AG08395 (cell line): ENCODE measurements at places on chromosomes 11 and 22.

DNA sequence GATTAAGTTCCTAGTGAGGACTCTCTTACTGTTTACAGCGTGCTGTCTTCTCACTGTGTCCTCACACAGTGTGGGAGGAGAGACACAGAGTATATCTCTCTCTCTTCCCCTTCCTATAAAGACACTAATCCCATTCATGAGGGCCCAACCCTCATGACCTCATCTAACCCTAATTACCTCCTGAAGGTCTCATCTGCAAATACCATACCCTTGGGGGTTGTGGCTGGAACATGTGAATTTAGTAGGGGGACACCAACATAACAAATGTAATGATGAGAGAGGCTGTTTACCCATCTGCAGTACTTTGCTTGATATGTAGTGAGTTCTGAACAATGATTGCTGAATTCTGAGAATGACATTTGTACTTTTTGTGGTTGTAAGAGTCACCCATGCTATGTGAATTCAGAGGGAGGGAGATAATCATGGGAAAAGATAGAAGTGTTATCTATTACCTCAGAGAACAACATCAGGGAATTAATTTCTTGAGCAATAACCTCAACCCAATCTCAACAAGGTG lies 4.9 kb upstream of the OR52W1 start:
- no peak for DNase-seq

GRCh38 chr11:132439711-132440255 lies 1069.4 kb downstream of the NTM start:
- no peak for DNase-seq

DNA sequence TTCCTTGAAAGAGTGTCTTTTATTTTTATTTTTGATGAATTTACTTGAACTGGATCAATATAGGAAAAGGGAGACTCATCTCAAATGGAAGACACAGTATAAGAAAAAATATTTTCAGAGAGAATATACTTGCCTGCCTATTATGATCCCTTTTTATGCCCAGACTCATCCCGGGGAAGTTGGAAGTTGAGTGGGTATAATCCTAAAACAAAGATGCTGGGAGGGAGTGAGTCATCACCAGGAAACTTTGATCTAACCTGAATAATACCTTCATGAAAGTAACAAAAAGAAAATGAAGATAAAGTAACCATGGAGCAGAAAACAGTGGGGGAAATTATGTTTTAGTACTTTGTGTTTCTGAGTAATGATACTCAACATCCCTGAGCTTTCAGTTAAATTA lies 1514.0 kb downstream of the FAM181B start:
- DNase-seq: no peak

GRCh38 chr11:350723-351255 lies 18.5 kb upstream of the B4GALNT4 start:
- no peak for DNase-seq

DNA sequence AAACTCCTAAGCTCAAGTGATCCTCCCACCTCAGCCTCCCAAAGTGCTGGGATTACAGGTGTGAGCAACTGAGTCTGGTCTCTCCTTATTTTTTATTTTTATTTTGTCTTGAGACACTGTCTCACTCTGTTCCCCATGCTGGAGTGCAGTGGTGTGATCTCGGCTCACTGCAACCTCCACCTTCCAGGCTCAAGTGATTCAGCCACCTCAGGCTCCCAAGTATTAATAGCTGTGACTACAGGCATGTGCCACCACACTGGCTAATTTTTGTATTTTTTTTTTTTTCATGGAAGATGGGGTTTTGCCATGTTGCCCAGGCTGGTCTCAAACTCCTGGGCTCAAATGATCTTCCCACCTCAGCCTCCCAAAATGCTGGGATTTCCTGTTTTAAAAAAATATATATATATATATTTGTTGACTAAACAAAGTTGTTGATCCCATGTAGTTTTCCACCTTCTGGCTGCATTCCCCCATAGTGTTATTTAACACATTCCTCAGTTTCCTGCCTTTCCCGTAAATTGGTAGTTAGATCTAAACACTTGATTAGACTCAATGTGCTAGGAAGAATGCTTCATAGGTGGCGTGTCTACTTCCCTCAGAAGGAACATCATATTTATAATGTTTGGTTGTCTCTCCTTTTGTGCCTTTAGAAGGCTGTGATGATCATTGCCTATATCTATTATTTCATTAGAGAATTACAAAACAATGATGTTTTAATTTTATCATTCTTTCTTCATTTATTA lies 38.8 kb downstream of the LRRC32 start:
- DNase-seq: no peak

GRCh38 chr11:8310743-8311298 lies 47.1 kb upstream of the LMO1 start:
- no peak for DNase-seq

GRCh38 chr11:102926517-102926916 lies 29.0 kb downstream of the MMP13 start:
- DNase-seq: no peak

DNA sequence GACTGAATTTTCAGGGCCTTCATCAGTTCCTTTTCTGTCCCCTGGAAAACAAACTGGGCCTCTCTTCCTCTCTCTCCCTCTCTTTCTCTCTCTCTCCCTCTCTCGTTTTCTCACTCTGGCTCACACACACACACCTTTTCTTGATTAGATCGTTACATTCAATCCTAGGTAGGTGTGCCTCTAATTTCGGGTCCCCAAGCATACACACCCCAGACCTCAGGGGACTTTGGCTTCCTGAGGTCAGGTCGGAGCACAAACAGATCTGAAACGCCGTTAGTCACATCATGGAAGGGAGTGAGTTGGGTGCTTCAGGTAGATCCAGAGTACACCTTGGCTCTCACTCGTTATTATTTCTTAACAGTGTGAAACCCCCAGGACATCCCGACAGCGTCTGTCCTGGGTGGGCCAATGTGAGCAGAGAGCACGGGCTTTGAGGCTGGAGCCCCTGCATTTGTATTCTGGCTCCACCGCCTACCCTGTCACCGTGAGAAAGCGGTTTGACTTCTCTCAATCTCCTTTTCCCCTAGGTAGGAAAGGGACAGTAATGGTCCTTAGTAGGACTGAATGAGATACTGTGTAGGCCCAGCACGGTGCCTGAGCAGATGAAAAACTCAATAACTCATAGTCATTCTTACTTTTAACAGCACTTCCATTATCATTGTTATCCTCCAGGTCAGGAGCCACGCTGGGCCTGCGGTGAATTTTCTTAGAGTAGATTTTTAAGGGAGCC lies 37.3 kb upstream of the POU2AF1 start:
- DNase-seq: no peak

DNA sequence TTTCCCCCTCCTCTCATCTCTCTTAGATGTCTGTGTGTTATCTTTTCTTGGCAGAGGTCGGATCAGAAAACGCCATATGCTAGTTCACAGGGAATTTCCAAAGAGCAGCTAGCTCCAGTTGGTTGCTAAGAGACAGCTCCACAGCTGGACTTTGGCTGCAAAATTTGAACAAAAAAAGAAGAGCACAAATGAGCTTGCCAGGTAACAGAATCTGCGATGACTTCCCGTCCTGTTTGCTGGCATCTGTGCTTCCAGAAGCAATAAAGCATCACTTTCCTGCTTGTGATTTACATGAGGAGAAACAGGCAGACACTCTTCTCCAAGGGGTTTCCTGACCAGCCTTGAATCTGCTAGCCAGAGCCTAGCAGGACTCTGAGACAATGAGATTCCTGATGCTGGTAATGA lies 596.0 kb upstream of the B3GAT1 start:
- DNase-seq: no peak

DNA sequence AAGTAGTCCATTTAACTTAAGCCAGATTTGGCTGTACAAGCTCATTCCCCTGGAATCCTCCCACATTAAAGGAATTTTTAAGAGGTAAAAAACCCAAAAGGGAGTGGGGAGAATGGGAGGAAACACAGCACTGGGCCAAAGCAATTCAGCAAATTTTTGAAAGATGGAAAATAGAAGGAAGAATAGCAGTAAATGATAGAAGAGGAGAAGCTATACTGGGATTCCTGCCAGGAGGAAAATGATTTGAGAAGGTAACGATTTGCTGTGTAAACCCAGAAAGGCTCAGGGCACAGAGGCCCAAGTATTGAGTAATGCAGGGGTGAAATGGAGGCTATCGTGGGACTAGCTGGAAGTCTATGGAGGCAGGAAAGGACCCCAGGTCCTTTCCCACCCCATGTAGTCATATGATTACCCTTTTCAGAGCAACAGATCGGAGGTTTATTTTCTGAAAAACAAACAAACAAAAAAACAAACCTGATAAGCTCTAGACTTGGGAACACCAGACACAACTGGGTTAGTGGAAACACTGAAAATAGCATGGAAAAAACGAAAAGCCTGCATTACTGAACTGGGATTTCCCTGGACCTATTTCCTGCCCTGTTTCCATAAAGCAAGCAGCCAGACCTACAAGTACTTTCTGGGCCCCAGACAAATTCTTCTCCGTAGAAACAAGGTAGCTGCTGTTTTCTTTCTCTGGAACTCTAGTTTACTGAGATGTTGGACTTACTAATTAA lies 140.0 kb downstream of the SWAP70 start:
- DNase-seq: no peak

GRCh38 chr11:64252003-64252872 lies 908 bp downstream of the PLCB3 start:
- DNase-seq: peak; percentile 70

- no peak for DNase-seq
These were observed 642.6 kb upstream of the CCDC179 start for GRCh38 chr11:23502826-23503225.

DNA sequence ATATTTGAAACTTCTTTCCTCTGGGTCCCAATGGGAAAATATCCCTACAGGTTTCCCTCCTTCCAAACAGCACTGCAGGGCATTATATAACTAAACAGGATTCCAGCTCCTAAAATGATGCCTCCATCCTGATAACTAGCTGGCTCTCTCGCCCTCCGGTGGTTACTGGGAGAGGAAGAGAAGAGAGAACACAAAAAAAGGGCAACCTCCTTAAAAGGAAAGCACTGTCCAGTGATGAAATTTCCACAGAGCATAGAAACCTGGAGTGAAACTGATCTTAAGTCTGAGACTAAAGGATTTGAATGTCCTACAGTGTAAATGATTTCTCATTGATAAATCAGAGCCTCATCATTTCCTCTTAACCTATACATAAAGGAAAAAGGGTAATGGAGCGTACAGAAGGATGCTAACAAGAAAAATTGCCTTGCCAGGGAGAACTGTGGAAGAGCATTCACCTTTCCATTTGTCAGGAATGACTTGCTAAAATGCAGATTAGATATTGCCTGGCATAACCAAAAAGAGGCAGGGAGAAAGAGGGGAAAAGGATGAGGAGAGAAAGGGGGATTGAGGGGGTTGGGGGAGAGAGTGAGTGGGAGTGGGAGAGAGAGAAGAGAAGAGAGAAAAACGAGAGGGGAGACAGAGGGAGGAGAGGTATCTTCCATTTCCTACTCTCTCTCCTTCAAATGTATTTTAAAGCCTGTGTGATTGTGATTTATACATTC lies 121.3 kb downstream of the APOL5 start:
- peak; percentile 44 for DNase-seq

DNA sequence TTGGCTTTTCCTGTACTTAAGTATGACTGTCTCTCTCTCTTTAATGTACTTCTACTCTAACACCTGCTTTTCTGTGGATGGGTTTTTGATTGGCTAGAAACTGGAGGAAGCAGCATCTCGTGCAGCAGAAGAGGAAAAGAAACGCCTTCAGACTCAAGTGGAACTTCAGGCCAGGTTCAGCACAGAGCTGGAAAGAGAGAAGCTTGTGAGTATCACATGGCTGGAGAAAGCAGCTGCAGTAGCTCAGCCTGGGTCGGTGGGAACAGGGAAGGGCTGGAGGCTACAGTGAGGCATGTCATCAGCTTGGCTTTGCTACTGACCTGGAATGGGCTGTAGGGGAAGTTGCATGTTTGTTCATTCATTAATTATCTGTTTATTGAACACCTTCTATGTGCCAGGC lies 74.2 kb downstream of the SWAP70 start:
- DNase-seq: no peak

- no peak for DNase-seq
These were observed 123.0 kb downstream of the ST3GAL4 start for GRCh38 chr11:126478466-126478865.

DNA sequence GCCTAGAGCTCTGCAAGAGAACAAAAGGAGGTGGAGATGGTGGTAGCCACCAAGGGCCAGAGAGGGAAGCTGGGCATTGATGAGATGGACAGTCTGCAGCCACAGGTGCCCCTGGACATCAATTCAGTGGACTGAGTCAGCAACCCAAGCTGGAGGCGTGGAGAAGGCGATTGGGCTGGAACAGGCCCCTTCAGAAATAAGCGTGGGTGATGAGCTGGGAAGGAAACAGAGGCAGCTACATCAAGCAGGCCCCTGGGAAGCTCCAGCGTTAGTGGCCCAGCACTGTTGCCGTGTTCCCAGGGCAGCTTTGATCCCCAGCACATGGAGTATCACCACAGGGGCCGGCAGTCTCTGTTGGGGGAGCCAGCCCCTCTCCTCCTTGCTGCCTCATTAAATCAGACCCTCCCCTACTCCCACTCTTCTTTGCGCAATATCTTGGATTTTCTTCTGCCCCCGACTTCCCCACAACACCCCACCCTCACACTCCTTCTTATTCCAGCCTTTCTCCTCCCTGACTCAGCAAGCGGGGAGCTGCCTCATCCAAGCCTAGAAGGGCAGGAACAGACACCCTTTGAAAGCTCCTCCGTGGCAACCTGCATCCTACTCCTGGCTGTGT lies 31.7 kb upstream of the OAF start:
- no peak for DNase-seq

GRCh38 chr11:132913295-132913694 lies 619.0 kb downstream of the OPCML start:
- DNase-seq: no peak

DNA sequence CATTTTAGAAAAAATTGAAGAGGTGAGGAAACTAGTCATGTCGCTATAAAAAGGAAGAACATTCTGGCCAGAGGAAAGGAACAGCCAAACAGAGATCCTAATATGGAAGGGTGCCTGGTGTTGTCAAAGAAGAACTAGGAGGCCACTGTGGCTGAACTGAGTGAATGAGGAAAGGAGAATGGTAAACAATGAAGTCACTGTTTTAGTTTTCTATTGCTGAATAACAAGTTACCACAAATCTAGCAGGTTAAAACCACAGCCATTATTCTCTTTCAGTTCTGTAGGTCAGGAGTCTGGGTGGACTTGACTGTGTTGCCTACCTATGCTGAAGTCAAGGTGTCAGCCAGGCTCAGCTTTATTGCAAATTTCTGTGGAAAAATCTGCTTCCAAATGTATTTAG lies 549.3 kb upstream of the CCDC90B start:
- DNase-seq: no peak

GRCh38 chr22:19548964-19549363 lies 24.8 kb upstream of the CLDN5 start:
- no peak for DNase-seq

GRCh38 chr11:69219991-69220390 lies 64.3 kb downstream of the SMIM38 start:
- no peak for DNase-seq

GRCh38 chr11:83159902-83160865 lies 3.3 kb downstream of the PCF11 start:
- DNase-seq: no peak

- no peak for DNase-seq
These were observed 241.2 kb upstream of the SYN3 start for GRCh38 chr22:33299245-33299956.

GRCh38 chr22:44724859-44725258 lies 22.9 kb downstream of the PRR5 start:
- DNase-seq: no peak

GRCh38 chr22:49966774-49967705 lies 6.5 kb downstream of the PIM3 start:
- DNase-seq: no peak
